Stimulated activated CD4-positive, alpha-beta T cell treated with anti-CD3 and anti-CD28 coated beads, Interleukin-2, amount 100 ng/mL, for 24 hours (primary cell): ENCODE measurements at places on chromosomes 12 and 14.

DNA sequence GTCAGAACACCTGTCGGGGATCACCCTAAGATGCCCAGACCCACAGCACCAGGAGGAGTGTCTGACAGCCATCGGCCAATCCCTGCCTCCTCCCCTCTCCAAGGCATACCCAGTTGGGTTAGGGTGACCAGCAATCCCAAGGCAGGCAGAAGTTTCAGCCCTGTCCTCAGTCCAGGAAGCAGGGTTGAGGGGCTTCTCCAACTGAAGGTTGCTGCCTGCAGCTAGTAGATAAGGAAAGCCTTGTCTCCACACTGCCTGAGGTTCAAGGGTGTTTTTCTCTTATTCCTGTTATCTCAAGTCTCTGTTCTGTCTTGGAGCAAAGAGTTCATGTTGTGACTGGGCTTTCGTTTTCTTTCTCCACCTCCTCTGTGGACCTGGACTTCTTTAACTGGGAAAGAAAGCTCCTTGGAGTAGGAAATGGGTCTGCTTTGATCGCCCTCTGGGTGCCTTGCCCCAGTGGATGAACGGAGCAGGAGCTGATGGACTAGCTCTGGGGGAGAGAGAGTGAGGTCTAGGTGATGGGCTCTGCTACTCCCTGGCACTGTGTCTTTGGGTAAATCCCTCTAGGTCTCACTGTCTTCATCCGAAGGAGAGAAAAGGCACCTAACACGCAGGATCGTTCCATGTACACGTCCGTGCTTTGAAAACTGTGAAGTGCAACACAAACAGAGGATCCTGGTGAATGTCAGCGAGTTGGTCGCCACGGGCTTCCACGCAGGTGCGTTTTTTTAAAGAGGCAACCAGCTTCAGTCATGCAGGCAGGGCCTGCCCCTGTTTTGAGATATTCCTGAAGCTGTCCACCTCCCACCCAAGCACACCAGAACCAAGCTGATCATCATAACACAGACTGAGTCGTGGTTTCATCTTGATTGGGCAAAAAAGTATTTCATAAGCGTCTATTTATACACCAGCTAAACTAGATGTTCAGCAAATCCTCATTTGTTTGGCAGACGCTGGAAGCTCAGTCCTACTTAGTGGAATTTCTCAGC, 52.5 kb upstream of the FOXN3 start:
- no peak for DNase-seq

DNA sequence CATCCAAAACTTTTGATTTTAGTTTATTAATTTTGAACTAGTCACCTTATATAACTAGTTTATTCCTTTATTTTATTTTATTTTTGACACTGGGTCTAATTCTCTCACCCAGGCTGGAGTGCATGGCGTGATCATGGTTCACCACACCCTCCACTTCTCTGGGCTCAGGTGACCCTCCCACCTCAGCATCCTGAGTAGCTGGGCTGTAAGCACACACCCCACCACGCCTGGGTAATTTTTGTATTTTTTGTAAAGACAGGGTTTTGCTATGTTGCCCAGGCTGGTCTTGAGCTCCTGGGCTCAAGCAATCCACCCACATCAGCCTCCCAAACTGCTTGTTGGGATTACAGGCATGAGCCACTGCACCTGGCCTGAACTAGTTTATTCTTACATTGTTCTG, 17.3 kb downstream of the PCNX1 start:
- DNase-seq: no peak

DNA sequence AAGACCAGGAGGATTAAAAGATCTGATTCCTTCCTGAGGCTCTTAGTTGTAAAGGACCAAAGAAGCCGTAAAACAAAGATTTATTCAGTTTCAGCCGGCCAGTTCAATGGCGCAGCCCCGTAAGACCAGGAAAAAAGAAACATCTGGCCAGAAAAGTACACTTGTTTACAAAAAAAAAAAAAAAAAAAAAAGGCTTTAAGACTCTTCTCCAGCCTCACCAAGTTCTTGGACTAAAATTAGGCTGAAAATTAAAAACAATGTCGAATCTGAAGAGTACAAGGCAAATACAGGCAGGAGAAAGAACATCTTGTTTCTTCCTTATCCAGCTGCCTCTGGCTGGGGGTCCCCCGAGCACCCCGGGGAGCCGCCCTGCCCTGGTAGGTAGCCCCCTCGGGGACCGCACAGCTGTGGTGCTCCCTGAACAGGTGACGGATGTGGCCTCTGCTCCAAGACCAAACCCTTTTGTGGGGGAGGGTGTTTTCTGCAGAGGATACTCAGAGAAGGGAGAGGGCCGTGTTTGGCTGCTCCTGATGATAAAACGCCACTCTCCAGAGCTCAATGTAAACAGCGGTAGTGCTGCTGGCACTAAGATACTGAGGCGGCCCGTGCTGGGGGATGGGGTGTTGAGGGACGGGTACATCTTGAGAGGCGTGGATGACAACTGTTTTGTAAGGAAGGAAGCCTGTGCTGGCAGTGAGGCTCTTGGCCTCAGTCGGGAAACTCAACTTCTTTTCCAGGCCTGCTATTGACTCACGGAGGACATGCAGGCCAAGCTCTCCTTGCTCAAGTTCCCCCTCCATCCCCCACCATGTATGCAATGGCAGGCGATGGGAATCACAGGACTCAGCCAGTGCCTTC, 201.0 kb upstream of the DIO3 start:
- no peak for DNase-seq

- DNase-seq: no peak
Observed at GRCh38 chr12:56333197-56333678, 562 bp downstream of the PAN2 start.

- DNase-seq: no peak
Observed at GRCh38 chr14:88037325-88037724, 32.4 kb downstream of the GPR65 start.
